ENCODE measurements at places on chromosomes 4 and X.

- no peak for DNase-seq
Measured at GRCh38 chr4:6889736-6890324, 19.8 kb upstream of the TBC1D14 start.

DNA sequence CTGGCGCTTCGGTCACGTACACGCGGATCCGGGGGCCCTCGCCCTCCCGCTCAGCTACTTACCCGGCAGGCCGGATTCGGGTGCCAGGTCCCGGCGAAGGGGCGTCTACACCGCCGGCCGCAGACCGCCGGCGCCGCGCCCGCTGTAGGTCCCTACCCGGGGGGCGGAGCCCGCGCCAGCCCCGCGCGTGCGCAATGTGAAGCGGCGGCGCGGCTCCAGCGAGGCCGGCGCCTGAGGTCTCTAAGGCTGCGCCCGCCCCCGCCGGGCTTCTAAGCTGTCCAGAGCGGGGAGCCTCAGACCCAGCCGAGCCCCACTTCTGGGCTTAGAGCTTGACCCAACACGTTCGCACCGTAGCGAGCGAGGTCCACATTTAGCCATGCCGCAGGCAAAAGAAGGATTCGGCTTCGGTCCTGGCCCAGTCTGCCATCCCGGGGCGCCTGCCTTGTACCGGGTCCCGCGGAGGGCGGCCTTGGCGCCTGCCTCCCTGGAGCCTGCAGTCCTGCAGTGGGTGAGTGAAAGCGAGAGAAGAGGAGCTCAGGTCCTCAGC lies at the start of gene ZNF518B:
Gene ZNF518B (minus strand): TSS at position 172 of the 547 bp plus-strand sequence. CDS start 11,098 bp downstream, outside the sequence.
- peak; percentile 56 for DNase-seq

GRCh38 chr4:135672202-135672601 lies 1470.6 kb upstream of the PABPC4L start:
- DNase-seq: no peak

GRCh38 chr4:11821772-11822430 lies 393.2 kb upstream of the HS3ST1 start:
- no peak for DNase-seq

- no peak for DNase-seq
Measured at GRCh38 chrX:129678614-129679195, 23.9 kb upstream of the APLN start.

GRCh38 chr4:85741921-85742591 lies 267.1 kb downstream of the ARHGAP24 start:
- no peak for DNase-seq

DNA sequence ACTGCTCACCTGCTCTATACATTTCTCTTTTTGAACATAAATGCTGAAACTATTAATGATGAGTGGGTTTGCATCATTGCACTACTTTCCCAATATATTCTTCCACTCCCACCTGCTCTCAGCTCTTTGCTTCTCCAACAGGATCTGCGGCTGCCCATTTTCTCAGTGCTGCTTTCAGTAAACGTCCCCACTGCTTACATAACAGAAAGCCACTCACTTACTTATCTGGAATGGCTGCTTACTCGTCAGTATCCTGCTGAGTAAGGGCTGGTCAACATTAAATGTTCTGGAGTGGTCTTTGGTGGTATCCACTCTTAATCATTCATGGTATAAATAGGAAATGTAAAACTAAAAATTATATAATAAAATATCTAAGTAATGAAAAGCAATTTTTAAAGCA lies 112.8 kb upstream of the HPF1 start:
- no peak for DNase-seq

DNA sequence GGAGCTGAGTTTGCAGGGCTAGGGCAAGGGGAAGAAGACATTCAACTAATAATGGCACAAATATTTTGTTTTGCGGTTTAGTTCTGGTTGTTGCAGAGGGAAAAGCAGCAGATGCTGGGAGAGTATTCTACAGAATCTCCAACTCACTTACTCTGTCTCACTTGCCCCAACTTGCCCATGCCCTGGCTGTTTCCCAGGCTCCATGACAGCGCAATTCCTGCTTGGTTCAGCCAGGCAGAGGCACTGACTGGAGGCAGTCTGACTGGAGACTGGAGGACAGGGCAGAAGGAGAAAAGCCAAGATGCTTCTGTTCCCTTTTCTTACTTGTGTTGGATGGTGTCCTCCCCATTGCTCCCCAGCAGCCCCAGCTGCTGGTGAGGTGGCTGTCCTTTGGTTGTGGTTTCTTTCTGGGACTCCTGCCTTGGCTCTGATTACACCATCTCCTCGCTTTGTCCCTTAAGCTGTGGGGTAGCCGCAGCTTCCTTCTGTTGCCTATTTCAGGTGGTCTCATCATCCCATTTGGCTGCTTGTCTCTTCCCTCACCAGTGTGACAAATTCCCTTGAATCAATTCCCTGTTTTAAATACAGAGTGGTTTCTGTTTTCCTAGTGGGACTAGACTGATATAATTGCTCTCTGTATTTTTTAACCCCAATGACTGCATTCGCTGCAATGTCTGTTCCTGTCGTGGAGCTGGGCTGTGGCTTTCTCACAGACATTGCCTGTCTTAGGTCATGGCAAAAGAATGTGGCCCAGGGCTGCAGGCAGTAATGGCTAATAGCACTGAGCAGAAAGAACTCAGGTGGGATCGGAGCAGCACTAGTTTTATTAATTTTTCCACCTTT lies 24.2 kb upstream of the RASL11B start:
- no peak for DNase-seq

DNA sequence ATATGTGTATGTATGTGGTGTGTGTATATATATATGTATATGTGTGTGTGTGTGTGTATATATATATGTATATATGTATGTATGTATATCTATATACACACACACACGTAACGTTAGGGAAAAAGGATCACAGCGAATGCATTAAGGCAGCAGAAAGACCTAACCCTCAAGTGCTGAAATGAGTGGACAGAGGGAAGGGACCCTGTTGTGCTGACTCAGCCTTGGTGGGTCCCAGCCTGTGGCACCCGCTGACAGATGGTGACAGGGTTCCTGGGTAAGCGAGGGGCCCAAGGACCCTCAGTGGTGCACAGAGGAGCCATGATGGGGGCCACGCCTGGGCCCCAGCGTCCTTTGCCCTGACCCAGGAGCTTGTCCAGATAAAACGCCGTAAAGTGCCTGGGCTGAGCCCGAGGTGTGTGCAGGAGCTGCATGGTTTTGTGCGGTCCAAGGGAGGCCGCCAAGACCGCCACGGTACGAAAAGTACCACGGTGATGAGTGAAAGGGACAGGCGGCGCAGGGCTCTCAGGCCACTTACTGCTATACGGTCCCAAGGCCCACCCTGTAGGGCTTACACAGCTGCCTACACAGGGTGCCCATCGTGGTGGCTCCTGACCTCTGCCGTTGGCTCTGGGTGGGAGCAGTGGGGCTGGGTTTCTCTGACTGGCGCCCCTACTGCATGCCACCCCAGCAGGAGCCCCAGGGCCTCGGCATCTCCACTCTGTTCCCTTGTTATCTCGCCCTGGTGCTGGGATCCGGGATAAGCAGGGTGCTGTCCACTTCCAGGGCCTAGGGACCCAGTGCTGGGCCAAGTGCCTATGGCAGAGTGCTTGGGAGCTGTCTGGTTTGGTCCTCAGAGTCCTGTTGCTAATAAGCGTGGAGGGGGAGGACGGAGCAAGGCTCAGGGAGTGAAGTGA lies 10.0 kb downstream of the SH3BP2 start:
- no peak for DNase-seq

DNA sequence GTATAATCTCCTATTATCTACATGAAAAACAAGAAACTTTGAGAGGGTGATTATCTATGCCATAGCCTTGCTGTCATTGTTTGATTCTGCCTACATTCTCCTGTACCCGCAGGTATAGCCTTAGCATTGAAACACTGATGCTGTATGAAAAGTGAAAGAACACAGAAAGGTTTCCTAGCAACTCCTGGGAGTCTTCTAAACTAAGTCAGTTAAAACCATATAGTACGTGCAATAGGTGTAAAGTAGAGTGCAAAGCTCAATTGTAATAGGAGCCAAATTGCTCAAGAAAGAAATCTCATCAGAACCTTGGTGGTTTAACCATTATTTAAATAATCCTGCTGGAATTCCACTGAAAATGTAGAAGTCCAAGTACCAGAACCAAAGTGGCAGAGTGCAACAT lies 489.7 kb downstream of the PCDH10 start:
- no peak for DNase-seq

GRCh38 chr4:141306331-141306730 lies 85.6 kb downstream of the ZNF330 start:
- DNase-seq: no peak

DNA sequence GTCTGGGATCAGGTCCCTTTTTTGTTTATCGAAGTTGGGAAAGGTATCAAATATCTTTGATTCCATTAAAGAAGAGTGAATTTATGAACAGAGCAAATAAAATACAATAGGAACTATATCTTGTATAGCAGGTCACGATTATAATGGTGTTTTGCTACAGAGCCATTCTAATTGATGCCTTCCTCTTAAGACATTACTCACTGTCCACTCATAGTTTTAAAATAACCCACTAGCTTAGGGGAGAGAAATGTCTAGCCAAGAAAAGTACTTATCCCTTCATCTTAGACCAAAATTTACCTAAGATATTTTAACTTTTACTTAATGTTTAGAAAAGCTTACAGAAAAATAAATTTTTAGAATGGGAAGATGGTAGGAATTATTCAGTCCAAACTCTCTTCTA lies 112.0 kb upstream of the PABPC4L start:
- DNase-seq: no peak

GRCh38 chr4:148068065-148068911 lies 336.4 kb downstream of the ARHGAP10 start:
- no peak for DNase-seq

DNA sequence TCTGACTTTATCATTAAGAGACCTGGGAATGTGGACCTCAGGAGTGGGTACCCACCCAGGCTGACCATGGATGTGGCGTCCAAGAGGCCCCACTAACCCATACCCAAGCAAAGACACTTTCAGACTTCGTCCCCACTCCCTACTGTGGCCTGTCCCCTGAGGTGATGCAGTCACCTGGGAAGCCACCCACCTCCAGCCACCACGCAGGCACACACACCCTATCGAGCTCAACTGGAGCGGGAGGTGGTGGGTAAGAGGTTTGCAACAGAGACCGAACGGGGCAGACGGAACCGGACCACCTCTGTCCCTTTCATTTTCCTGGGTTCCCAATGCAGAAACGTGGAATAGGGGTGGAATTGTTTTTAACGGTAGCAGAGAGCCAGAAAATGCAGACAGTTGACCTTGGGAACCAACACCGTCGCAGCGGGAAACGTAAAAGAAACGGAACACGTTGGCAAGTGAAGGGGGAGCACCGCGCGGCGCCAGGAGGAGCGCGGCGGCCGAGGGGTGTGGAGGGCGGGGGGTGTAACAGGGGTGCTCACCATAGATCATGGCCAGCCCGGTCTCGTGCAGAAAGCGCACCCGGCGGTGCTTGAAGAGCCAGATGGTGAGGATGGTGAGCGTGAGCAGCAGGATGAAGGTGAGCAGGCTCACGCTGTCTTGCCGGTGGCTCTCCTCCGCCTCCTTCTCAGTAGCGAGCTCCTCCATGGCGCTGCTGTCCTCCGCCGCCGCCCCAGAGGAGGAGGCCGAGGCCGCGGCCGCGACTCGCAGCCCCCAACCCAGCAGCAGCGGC lies 559 bp downstream of the SLC9A7 start:
- no peak for DNase-seq

DNA sequence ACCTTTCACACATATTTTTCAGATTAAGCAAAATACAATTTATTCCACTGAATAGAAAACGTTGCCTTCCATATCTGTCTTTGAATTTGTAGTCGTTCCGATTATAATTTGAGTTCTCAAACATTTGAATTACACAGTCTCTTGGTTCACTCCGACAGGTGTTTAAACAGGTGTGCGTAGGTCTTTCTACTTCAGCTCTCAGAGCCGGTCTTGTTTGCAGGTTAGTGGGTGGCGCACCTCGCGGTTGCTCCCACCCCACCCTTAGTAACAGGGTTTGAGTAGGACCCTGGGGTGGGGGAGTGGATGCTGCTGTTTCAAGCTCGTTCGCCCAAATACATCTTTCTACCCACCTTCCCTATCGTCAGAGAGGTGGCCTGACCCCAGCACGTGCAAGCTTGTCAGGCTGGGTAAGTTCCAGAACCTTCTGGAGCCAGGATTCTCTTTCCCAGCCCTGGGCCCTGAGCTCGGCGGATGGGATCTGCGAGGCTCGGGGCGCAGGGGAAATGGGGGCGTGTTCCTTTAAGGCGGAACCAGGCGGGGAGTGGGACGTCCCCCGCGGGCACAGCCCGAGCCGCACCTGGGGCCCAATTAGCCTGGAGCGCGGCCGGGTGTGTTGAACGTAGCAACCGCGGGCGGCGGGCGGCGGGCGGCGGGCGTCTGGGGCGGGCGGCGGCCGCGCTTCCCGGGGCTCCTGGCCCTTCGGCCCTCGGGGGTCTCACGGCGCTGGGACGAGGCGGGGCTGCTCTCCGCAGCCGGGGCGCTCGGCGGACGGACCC lies at the start of gene FAM149A:
Gene FAM149A (plus strand): TSS at position 591 of the 776 bp plus-strand sequence.
- DNase-seq: peak; percentile 20

GRCh38 chrX:74250574-74250973 lies 53.4 kb upstream of the ZCCHC13 start:
- DNase-seq: no peak

- DNase-seq: no peak
Measured at GRCh38 chr4:25860586-25861279, 2.1 kb downstream of the SEL1L3 start.

- DNase-seq: no peak
Measured at GRCh38 chr4:23866450-23867075, 23.3 kb downstream of the PPARGC1A start.

- DNase-seq: no peak
Measured at GRCh38 chr4:109574931-109575804, 15.1 kb downstream of the MCUB start.

GRCh38 chrX:136097871-136098805 lies 49.2 kb upstream of the FHL1 start:
- DNase-seq: no peak

- DNase-seq: no peak
Measured at GRCh38 chrX:252957-253291, 28.3 kb upstream of the PLCXD1 start.

DNA sequence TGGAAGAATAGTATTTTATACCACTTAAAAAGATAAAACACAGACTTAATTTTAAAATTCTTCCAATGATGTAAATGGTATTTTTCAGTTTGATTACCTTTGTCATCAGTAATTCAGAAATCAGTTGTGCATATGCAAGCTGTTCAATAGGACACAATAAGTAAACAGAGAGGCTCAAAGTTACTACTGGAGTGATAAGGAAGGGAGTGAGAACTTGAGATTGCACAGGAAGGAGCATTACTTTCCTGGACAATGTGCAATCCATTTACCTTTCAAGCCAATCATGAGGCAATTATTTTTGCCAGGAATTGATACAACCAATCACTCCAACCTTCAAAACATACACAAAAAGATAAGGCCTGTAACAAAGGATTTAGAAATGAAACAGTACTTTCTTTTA lies 1024.3 kb downstream of the RAPGEF2 start:
- DNase-seq: no peak
